ENCODE measurements at places on chromosomes 7 and 10.

DNA sequence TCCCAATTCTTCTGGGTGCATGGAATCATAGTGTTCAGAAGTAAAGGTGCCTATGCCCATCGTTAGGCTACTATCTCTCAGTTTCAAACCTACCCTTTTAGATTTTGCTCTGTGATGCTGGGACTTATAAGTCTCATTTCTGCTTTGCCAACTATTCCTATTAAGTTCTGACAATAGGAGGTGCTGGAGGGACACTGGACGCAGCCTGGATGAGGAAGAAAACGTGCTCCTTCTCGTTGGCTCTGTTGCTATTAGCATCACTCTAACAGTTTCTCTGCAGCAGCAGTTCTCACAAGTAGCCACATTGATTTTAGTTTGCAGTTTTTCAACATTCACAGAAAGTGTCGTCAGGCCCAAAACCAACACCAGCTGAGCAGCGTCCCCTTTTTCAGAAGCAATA, 72.4 kb downstream of the ABCC2 start:
- no peak for DNase-seq

DNA sequence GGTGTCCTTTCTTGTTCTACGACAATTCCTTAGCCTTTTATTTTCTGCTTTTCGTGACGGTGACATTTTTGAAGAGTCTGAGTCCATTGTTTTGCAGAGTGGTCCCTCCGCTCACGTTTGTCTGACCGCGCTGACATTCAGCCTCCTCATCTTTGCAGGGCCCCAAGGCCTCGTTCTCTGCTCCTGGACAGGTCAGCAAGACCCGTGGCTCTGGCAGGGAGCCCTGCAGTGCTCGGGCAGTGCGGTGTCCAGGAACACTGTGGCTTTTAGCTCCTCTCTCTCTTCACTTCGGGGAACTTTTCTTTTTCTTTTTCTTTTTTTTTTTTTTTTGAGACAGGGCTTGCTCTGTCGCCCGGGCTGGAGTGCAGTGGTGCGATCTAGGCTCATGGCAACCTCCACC, 142.5 kb downstream of the DNAJB6 start:
- DNase-seq: no peak

DNA sequence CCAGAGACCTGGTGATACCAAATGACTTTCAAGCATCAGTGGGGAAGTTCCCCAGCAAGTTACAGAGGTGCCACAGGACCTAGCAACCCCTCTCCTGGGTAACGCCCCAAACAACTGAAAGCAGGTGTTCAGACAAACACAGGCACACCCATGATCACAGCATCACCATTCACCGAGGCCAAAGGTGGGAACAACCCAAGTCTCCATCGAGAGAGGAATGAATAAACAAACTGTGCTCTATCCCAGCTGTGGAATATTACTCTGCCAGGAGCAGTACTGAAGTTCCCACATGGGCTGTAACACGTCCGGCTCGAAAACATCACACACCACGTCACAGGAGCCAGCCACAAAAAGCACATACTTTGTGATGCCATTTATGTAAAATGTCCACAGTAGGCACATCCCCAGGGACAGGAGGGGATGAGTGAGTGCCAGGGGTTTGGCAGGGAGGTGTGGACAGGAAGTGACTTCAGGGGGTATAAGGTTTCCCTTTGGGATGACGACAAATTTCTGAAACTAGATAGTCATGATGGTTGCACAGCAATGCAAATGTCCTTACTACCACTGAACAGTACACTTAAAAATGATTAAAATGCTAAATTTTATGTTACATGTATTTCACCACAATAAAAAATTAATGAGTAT, 222.8 kb downstream of the TNS3 start:
- no peak for DNase-seq

DNA sequence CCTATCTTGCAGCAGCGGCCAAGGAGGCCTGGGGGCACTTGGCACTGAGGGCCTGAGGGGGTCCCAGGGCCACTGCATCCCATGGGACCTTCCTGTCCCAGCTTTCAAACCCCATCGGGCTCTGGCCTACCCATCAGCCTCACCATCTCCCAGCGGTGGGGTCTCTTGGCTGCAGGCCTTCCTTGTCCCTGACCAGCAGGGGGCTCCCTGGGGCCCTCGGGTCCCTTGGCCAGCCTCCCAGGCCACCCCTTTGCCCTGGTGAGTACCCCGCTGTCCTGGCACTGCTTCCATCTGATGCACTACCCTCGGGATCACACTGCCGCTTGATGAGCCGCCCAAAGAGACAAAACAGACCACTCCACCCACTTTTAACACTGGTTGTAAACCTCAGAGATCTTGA, 43.5 kb downstream of the YKT6 start:
- no peak for DNase-seq

- no peak for DNase-seq
Measured at GRCh38 chr7:16791071-16791470, 13.7 kb downstream of the AGR2 start.

DNA sequence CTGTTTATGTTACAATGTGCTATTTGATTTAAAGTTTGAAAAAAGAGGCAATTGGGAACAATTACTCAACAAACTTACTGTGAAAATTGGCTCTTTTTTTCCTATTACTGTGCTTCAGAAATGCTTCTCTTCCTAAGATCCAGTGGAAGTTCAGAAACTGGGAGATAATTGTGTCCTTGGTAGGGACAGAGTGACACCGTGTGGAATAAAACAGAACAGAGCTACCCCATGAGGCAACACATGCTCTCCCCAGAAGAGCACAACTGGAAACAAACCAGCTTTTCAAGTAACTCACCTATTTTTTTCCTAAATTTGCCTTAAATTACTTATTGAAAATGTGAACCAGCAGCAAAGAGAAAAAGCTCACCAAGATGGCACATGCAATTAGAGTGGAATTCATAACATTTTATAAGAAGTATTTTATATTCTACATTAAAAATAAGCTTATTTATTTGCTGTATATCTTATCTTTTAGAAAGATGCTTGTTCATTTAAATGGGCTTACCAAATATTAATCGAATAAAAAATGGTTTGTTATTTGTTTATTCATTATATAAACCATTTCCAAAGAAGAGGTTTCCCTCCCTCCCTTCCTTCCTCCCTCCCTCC, 346.1 kb upstream of the ANKRD30A start:
- no peak for DNase-seq

DNA sequence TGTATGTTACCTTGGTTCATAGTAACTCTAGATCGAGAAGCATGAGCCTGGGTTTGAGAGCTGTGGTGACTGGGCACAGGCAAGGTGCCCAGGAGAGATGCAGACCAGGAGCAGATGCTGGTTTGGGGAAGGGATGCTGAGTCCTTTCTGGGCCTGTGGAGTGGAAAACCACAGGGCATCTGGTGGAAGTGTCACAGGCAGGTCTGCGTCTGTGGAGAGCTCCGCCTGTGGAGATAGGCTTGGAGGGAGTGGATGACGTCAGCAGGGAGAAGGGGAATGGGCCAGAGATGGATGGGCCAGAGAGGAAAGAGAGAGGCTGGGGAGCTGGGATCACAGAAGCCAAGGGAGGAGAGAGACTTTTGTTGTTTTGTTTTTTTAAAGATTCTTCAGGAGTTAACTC, 14.8 kb downstream of the CYP26A1 start:
- no peak for DNase-seq

DNA sequence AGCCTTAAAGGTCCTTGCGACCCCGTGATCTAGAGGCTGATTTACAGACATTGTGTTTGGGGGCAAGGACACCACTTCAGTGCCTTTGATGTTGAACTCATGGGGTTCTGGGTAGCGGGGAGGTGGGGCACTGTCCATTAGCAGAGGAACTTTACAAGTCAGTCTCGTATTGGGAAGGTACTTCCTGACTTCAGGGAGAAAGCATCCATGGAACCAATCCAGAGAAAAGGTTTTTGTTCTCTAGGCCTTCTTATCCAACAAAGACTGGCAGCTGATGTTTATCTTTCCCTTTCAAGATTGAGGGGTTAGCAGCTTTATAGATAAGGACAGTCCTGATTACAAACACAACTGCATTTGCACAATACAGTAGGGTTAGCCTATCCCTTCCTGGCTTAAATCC, 2.8 kb downstream of the GTPBP10 start:
- DNase-seq: no peak

GRCh38 chr7:99459087-99459486, 6.9 kb downstream of the ATP5MF start:
- no peak for DNase-seq

GRCh38 chr10:1575481-1576244, 161.7 kb downstream of the ADARB2 start:
- no peak for DNase-seq

DNA sequence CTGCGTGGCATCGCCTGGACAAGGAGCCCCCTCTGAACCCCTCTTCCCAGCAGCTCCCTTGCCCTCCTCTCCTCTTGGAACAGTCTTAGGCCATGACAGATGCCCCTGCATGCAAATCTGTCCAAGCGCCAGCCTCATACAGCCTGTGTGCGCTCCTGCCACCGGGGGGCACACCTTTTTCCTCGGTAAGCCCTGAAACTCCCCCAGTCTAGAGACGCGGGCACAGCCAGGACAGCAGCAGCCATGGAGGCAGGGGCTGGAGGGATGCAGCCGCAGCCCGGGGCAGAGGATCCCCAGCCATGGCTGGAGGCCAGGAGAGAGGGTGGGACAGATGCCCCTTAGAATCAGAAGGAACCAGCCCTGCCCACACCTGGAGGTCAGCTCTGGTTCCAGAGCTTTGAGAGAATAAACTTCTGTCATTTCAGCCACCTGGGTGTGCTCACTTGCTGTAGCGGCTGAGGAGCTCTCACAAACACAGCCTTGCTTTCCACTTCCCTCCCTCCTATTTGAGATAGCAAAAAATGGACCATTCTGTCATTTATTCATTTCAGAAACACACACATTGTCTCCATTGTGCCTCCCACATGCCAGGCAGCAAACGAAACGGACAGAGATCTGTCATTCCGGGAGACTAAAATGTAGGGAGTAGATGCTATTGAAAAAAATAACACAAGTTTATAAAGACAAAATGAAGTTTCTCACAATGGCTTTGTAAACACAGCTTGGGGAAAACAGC, 241.5 kb downstream of the WDR37 start:
- DNase-seq: no peak

DNA sequence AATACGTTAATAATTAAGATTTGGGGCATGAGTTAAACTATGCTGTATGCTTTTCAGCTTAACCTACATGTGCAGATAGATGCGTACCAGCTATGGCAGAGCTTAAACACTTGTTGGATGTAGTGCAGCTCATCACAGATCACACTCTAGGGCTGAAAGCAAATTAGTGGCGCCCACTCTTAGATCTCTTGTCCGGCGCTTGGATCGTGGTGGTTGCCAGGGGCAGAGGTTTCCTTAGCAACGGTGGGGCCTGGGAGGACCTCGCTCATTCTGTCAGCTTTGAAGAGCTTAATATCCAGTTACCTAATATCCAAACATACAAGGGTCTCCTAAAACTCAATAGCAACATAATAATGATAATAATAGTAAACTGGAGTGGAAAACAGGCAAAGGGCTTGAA, 548.2 kb upstream of the PFKP start:
- DNase-seq: no peak

DNA sequence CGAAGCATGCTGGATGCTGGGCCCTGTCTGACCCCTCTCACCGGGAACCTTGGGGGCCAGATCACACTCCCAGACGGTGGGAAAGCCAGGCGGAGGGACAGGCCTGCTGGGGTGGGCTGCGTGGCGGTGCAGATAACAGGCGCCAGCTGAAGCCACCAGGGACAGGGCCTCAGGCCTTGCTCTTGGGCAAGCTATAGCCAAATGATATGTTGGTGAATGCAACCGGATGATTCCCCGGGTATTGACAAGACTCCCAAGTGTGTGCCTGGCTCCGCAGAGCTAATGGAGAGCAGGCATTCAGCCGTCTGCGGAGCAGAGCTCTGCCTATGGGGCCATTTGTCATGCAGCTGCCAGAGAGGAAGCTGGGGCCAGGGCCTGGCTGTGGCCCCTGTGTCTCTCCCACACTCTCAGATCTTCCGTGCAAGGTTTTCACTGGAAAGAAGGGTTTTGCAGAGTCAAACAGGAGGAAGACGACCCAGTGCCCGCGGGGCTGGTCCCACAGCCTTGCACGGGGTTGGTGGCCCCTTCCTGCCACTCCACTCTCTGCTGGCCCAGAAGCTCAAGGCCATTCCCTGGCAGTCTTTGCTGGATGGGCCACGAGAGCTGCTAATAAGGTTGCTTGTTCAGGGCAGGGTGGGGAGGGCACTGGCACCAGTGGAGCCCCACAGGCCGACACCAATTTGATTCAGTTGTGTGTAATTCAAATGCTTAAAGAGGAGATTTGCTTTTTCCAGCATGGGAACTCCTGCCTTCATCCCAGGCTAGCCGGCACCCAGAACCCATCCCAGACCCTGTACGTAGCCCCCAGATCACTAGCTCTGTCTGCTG, 91.8 kb downstream of the PRKAG2 start:
- DNase-seq: no peak

DNA sequence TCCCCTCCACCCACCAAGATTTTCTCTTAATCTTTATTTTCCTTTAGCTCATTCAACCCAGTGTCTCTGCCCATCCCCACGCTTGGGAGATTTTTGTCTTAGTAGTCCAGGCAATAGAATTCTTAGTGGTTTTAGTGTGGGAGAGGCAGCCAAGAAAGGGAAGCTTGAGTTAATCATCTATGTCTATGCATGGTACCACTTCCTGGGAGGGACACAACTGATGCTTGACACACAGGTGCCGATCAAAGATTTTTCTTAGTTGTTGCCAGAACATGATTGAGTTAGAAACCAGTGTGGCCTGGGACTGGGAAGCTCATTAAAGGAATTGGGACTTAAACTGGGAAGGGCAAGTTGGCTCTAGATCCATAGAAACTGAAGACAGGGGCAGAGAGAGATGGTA, 3.1 kb downstream of the STRA8 start:
- no peak for DNase-seq

- DNase-seq: no peak
Measured at GRCh38 chr7:21966271-21966670, 20.6 kb upstream of the CDCA7L start.

GRCh38 chr7:150790416-150791075, 9.6 kb downstream of the TMEM176B start:
- no peak for DNase-seq

DNA sequence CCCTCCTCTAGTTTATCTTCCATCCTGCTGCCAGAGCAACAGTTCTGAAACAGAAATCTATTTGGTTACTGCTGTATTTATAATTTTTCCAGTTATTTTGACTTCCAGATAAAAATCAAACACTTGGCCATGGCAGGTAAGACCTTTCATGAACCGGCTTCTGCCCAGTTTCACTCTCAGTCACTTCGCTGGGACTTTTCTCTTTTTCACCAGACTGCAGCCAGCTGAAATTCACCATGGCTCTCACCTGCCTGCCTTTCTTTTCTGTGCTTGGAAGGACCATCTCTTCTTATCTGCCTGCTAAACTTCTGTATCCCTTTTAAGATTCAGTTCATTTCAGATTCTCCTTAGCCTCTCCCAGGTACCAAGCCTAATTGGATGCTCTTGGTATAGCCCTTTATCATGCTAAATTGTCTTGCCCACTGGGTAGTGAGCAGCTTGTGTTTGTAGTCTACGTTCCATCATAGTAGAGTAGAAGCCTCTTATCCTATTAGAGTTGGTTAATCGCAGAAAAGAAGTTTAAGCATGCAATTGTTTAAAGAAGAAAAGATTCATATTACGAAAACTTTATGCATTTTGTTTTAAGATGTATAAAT, 71.7 kb downstream of the TAF3 start:
- DNase-seq: no peak
